Activated naive CD4-positive, alpha-beta T cell treated with anti-CD3 and anti-CD28 coated beads for 36 hours (primary cell): ENCODE measurements at places on chromosomes 16 and 17.

- no peak for DNase-seq
Measured at GRCh38 chr16:50295541-50296132, 29.3 kb downstream of the ADCY7 start.

GRCh38 chr16:2537451-2538379, at the start of gene PDPK1:
PDPK1 (plus strand) TSS chr16:2538021; CDS start chr16:2538113, 92 bp downstream.
- peak; percentile 94 for DNase-seq

GRCh38 chr17:63082952-63083351, 116.9 kb downstream of the TANC2 start:
- peak; percentile 12 for DNase-seq

GRCh38 chr17:48357779-48358602, 72.0 kb downstream of the SKAP1 start:
- no peak for DNase-seq

DNA sequence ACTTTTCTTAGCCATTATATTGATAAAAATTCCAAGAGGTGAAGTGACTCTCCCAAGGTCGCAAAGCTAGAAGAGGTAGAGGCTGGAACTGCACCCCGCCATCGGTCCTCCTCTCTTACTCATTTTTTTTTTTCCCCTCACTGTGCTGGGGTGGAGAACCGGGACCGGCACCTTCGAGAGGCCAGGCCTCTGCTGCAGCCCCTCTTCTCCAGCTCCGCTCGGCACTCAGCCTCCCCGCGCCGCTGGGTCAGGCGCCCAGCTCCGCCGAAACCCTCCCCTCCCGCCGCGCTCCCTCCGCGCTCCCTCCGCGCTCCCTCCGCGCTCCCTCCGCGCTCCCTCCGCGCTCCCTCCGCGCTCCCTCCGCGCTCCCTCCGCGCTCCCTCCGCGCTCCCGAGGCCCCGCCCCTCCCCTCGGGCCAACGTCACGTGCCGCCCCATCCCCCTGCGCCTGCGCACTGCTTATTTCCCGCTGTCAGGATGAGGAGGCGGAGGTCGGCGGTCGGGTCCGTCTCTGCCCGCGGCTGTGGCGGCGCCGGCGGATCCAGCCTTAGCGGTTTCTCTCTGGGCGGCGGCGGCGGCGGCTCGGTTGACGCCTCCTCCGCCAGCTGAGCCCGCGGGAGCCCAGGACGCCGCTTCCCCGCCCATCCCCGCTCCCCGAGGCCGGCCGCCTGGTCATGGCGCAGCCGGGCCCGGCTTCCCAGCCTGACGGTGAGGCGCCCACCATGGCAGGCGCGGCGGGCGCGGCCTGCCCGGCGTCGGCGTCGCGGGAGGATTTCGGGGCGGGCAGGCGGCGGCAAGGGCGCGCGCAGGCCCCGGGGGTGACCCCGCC, at the start of gene RABEP1:
Gene RABEP1 (plus strand): TSS at position 471 of the 828 bp plus-strand sequence. CDS start 203 bp downstream, at position 674.
- DNase-seq: peak; percentile 94

- no peak for DNase-seq
Measured at GRCh38 chr16:27433636-27434035, 31.7 kb downstream of the IL21R start.

GRCh38 chr17:1561420-1562175, 994 bp downstream of the PITPNA start:
- peak; percentile 34 for DNase-seq

DNA sequence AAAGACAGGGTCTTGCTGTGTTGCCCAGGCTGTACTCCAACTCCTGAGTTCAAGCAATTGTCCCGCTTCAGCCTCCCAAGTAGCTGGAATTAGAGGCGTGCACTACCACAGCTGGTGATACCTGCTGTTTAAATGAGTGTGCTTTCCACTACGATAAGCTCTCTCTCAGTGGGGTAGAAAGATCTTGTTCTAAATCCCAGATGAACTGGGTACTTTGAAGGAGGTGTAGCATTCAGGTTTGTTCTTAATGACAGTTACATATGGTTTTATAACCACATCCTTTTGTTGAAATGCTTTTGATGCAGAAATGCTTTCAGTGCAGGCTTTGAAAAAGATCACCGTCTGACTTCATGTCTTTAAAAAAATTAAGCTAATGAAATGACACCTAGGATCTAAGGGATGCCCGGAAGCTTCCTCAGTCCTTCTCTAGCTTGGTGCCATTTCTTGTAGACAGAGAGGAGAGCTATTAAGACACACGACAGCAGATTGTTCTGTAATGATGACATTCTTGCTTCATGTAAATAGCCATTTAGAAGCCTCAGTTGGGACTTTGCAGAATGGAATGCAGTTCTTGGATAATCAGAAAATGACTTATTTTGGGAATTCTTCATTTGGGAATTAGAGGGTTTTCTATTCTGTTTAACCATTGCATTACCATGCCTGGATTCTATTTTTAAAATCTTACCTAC, 19.5 kb downstream of the PMM2 start:
- DNase-seq: no peak

GRCh38 chr16:11349599-11350276, 4.5 kb downstream of the RMI2 start:
- no peak for DNase-seq

DNA sequence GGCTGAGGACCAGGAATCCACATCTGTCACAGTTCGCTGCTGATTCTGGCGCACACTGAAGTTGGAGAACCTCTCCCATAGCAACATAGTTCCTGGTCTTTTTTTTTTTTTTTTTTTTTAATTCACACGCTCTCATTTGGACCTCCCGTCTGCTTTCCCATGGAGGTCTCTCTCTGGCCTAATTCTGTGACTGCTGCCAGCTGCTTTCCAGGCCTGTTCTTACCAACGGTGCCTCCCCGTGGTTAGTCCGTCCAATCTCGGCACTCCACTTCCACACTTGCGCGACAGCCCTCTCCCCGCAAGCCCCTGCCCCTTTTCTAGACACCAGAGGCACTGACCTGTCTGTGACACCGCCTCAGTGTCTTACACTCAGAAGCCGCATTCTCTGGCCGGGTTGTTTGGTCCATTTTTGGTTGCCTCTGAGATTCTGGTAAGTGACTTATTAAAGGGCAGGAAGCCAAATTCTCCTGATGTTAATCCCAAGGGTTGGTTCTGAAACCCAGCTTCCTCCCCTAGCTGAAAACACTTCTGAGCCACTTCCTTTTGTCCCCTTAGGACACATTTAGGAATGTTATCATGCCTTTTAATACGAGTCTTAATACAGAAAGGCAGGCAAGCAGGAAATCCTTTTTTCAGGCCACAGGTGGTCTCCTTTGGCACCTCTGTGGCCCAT, 1.1 kb upstream of the AKTIP start:
- DNase-seq: peak; percentile 51

DNA sequence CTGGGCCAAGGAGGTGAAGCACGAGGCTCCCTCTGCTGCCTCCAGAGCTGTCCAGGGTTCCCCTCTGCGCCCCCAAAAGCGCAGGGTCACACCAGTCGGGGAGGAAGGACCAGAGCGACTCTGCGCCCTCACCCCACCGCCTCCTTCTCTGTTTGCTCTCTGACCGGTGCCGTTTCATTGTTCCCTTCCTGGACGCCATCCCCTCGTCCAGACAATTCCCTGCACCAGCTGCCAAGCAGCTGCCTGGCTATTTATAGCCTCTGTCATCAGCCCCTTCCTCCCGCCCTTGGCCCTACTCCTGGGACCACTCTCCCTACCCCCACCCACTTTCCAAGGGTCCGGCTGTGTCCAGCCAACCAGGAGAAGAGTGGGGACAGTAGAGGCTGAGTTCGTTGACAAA, 68.8 kb upstream of the CREBBP start:
- DNase-seq: no peak

GRCh38 chr17:82231562-82232321, 2.9 kb downstream of the SLC16A3 start:
- DNase-seq: no peak

GRCh38 chr17:83201206-83202001, 122.0 kb downstream of the METRNL start:
- DNase-seq: peak; percentile 3

DNA sequence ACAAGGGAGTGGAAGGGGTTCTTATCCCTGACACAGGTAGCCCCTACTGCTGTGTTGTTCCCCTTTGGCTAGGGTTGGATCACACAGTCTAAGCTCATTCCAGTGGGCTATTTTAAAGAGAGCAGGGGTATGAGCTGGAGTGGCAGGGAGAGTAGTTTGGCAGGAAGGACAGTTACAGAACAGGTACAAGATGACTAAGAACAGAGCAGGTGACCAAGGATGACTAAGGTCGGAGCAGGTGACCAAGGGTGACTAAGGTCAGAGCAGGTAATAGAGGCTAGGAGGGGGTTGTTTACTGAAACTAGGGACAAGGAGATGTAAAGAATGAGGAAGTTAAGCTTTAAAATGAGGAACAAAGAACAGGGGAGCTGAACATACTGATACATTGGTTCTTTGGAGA, 58.8 kb downstream of the UTP18 start:
- DNase-seq: no peak

GRCh38 chr17:28818819-28819221, 23.8 kb downstream of the FAM222B start:
- DNase-seq: no peak

GRCh38 chr16:20830372-20830771, 24.0 kb downstream of the REXO5 start:
- DNase-seq: no peak

DNA sequence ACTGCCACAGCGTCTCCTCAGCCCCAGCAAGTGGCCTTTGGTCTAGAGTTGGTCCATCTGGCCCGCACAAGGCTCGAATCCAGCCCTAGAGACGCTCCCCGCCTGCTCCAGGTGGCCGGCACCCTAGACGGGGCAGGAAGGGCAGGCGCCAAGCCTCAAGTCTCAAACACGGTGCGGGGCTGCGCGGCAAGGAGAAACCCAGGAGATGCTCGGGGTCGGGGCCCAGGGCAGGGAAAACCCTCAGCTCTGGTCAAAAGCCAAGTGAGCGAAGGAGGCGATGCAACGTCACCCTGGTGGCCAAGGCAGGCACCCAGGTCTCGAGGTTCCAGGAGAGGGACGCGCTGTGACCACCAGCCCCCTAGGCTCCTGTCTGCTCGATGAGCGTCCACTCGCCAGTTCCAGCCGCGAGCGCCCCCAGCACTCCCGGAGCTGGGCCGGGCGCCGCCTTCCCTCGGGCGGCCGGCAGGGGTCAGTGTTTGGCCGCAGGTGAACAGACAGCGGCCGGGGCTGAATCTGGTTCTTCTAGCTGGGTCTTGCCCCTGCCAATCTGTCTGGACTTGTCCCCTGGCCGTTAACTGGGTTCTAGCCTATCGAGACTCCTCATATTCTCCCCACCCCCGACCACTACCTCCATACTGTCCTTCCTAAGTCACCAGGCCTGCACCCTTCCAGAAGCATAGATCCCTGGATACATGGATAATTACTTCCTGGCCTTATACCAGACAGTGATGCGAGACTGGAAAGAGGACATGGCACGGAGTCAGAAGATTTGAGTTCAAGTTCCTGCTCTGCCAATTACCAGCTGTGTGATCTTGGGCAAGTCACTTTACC, 44.0 kb downstream of the PRAC1 start:
- DNase-seq: peak; percentile 74

DNA sequence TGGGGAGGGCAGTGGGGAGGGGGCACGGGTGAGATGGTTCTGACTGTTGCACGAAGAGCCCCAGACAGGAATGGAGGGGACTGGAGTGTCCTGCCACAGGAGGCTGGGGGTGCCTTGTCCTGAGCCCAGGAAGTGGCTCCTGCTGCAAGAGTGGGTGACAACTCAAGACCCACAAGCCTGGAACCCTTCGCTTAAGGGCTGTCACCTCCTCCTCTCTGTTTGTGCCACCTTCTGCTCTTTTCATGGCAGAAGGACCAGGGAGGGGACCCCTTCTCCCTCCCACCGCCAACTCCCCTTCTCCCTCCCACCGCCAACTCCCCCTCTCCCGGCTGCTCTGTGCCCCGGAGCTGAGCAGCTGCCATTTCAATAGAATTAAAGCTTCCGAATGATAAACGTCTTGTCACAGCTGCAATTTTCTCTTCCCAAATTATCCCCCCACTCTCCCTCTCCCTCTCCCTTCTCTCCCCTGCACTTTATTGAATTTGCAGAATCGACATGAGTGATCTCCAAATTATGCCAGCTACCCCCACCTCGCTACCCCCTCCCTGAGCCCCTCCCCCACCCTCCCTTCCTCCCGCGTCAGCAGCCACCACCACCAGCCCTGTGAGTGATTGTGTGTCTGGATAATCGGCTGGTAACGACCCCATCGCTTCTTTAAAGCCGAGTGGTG, 13.7 kb downstream of the GJD3 start:
- DNase-seq: no peak

GRCh38 chr16:14263011-14263410, 191.9 kb downstream of the MRTFB start:
- DNase-seq: no peak

DNA sequence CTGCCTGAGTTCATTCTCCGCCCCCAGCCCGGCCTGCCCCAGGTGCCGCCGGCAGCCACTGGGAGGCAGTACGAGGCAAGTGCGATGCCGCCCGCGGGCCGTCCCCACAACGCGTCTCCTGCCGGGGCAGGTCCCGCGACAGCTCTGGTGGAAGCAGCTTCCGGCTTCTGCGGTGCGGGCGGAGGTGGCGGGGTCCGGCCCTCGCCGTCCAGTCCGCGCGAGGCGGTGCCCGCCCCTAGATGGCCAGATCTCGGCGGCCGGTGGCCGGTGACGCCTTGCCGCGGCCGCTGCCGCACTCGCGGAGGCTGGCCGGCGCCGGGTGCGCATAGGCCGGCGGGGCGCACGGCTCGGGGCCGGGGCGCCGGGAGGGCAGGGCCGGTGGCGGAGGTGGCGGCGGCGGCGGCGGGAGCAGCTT, 1.8 kb downstream of the GJD3 start:
- peak; percentile 95 for DNase-seq

DNA sequence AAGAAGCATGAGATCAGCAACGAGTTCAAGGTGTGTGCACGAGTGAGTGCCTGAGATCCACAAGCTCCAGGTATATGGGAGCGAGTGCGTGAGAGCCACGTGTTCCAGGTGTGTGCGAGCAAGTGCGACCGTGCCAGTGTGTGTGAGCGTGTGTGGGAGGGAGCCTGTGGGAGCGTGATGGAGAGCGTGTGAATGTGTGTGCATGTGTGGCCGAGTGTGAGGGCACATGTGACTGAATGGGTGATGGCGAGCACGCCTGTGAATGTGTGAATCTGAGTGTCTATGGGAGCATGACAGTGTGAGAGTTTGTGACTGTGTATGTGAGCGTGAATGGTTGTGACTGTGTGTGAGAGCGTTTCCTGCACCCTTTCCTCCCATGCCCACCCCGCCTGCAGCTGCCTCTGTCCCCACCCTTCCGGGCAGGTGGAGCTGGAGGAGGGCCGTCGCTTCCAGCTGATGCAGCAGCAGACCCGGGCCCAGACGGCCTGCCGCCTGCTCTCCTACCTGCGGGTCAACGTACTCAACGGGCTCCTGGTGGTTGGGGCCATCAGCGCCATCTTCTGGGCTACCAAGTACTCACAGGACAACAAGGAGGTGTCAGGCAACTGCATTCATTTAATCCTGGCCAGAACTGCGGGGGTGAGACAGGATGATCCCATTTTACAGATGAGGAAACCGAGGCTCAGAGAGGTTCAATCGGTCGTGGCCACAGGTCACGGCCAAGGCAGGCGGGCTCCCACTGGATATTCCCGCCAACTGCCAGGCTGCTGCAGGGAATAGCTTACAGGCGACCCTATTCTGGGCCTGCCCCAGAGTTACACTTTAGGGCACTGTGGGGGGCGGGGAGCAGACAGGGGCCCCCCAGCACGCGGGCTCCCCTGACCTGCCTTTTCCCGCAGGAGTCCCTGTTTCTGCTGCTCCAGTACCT, 3.7 kb downstream of the TMC8 start:
- peak; percentile 90 for DNase-seq
